Choroid plexus epithelial cell (primary cell): ENCODE measurements at places on chromosomes 7 and 10.

DNA sequence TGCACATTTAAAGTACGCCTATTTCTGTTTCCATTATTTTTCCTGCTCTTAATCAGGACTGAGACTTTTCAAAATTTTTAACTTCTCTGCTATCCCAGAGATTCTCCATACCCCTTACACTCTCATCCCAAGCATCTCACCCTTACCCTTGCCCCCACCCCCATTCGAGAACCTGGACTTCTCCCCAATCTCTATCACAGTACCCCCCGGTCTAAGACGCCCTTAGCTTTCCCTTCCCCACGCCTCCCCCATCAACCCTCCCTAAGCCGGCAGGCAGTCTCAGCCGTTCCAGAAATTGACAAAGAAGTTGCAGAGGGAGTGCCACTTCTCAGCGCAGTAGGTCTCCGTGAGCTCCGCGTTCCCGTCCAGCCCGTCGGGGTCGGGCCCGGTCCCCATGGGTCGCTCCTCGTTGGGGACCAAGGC, 1.4 kb downstream of the FGFBP3 start:
- DNase-seq: no peak

DNA sequence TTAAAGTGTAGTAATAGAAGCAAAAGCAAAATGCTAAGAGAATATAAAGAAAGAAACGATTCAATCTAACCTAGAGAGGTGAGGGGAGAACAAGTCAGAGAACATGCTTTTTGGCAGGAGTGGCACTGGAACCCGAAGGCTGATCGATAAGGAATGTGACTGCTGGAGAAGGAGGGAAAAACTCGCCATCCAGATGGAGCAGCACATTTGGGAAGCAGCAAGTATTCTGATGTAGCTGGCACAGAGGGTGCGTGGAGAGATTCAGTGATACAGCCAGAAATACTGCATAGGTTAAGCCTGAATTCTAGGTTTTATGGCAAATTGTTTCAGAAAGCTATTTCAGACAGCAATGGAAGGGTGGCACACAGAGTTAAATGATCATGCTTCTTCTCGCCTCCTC, 42.0 kb downstream of the USP6NL start:
- no peak for DNase-seq

GRCh38 chr10:104066945-104067344, 18.7 kb downstream of the COL17A1 start:
- DNase-seq: no peak

- DNase-seq: peak; percentile 38
These were observed 886.1 kb downstream of the SORCS1 start for GRCh38 chr10:106278383-106278782.

GRCh38 chr7:102874966-102875365, 37.8 kb upstream of the LRRC17 start:
- peak; percentile 42 for DNase-seq

DNA sequence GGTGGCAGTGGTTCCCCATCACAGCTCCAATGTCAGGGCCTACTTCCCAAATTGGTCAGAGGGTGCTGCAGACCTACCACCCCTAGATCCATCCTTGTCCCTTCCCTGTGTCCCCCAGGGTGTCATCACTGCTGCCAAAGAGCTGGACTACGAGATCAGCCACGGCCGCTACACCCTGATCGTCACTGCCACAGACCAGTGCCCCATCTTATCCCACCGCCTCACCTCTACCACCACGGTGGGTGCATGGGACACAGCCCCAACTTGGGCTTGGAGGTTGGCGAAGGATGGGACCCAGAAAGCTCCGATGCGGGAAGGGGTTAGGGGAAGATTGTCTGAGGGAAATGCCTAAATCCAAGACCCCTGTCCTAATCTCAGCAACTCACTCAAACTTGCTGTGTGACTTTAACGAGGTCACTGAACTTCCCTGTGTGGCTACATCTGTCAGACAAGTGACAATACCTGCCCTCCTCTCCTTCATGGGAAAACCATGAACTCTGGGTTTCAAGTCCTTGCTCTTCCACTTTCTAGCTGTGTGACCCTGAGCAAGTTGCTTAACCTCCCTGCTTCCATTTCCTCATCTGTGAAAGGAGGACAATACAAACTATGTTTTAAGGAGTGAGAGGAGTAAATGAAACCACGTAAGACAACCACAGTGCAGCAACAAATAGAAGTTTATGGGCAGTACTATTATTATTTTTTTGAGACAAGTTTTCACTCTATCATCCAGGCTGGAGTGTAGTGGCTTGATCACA, 4.9 kb upstream of the VSIR start:
- DNase-seq: no peak

- no peak for DNase-seq
These were observed 6.3 kb upstream of the SMKR1 start for GRCh38 chr7:129495987-129496386.

GRCh38 chr7:5429857-5430611, 6.4 kb upstream of the TNRC18 start:
- peak; percentile 15 for DNase-seq

DNA sequence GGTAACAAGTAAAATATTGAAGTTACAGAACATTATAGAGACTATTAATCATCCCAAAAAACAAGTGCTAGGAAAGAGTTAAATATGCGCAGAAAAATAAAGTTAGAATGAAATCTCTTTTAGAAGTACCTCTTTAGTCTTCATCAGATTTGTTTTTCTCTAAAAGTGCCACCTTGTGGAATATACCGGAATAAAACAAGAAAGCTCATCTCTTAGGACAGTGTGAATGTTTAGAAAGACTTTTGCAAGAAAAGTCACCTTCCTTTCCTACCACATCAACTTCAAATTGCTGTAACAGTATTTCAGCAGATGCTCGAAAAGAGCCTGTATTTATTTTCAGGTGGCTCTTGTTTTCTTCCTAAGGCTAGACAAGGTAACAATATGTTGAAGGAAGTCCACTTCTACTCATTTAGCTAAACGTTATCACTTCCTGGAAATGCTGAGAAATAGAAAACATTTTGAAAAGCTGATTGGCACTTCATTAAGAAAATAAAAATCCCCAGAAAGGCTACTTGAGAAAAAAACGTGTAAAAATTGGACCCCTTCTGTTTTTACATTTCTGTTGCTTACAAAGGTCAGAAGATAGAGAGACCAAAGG, 19.8 kb upstream of the FAM133B start:
- DNase-seq: peak; percentile 60

DNA sequence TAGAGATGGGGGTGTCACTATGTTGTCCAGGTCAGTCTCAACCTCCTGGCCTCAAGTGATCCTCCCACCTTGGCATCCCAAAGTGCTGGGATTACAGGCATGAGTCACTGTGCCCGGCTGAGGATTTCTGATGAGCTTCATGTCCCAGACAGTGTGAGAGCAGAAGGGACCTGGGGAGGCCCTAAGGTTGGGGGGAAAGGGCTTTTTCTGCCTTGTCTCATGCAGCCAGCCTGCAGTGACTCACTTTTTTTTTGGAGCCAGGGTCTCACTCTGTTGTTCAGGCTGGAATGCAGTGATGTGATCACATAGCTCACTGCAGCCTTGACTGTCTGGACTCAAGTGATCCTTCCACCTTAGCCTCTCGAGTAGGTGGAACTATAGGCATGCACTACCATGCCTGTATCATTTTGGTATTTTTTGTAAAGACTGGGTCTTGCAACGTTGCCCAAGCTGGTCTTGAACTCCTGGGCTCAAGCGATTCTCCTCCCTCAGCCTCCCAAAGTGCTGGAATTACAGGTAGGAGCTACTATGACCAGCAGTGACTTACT, 14.6 kb downstream of the COL26A1 start:
- DNase-seq: no peak
